ENCODE measurements at places on chromosomes 5 and 9.
A peak's percentile ranks its signal among the peaks of the same experiment; 100 is the strongest.

- DNase-seq = no peak
These were observed 50.0 kb upstream of the PPARGC1B start for GRCh38 chr5:149679876-149680809.

DNA sequence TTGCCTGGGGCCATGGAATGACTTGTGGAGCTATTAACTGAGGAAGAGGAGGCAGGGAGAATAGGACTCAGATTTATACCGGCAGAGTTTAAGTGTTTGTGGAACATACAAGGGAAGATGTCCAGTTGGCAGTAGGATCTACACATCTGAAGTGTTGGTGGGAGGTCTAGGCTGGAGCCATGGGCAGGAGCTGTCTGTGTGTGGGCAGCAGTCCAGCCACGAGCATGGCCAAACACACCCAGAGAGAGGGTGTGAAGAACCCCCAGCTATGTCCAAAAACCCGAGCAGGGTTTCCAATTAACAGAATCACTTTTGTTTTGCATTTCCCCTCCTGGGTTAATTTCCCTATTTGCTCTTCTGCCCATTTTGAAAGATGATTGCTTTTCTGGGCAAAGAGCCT is 393.7 kb downstream of the CDK5RAP2 start:
- DNase-seq = no peak

GRCh38 chr5:32355686-32356085 is 42.9 kb upstream of the MTMR12 start:
- no peak for DNase-seq

- no peak for DNase-seq
These were observed 1138.2 kb downstream of the TAF11L14 start for GRCh38 chr5:18772475-18772874.

DNA sequence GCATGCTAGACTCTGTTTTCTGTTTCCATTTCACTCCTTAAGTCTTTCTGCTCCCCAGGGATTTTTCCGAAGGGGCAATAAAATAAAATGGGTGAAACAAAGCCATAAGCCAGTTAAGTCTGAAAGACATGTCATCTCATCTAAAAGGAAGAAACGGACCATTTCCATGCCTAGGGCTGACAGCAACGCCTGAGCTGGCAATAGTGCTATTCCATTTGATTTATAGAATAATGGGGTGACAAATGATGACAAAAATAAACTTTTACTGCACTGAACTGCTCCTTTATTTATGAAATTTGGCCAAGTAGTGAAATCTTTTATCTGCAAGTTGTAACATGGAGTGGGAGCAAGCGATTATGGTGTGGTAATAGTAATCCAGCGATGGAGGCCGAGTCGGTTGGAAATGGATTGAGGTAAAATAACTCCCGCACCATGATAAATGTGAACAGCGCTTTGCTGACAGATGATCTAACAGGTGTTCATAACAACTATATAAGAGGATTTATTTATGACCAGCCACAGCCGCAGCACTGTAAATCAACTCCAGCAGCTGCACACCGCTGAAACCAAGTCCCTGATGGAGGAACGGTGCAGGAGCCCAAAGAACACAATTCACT is 219.8 kb upstream of the TBCA start:
- no peak for DNase-seq

DNA sequence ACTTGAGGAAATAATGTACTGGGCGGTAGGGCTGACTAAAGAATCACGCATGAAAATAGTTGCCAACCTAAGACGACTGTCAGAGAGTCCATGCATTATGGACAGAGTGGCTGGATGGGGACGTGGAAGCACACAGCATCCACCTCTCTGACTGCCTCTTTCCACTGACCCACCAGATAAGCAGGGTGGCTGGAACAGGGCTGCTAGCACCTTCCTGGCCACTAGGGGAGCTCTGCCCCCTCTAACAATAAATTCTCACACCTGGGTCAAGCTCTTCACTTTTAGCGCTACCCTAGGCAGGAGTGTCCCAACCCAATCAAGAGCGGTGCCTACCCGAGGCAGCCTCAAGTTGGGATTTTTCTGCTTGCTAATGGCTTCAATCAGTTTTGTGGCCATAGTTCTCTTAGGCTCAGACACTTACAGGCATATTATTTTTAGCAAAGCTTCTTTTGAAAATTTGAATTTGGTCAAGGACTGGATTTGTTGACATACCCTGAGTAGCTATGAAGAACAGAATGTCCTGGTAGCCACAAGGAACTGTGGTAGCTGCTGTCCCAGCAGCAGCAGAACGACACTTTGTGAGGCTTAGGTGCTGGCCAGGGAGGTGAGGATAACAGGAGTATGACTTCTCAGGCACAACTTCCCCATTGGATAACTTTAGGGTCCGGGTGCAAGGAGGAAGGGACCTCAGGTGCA is 6.9 kb upstream of the TPM2 start:
- no peak for DNase-seq

GRCh38 chr5:104016646-104017045 is 454.1 kb upstream of the NUDT12 start:
- DNase-seq = no peak

DNA sequence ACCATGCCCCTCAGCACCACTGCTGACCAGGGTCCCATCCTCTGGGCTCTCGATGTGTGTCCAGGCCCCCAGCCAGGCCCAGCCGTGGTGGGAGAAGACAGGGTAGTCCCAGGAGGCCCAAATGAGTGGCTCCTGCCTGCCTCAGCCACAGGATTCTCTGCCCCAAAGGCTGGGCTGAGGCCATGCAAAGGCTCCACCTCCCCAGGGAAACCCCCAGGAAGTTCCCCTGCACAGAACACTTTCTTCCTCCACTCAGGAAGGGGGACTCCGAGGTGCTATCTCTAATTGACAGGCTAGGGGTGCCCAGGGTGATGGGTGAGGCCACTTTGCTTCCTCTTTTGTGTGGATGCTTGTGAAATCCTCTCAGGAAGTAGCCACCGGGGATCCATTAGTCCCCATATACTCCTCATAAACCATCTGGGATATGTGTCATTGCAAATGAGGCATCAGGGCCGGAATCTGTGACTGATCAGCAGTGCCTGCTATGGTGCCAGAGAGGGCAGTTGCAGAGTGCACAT is 23.1 kb upstream of the TDRD7 start:
- DNase-seq = no peak

- DNase-seq = no peak
These were observed 60.3 kb downstream of the ZNF354C start for GRCh38 chr5:179120421-179120861.

DNA sequence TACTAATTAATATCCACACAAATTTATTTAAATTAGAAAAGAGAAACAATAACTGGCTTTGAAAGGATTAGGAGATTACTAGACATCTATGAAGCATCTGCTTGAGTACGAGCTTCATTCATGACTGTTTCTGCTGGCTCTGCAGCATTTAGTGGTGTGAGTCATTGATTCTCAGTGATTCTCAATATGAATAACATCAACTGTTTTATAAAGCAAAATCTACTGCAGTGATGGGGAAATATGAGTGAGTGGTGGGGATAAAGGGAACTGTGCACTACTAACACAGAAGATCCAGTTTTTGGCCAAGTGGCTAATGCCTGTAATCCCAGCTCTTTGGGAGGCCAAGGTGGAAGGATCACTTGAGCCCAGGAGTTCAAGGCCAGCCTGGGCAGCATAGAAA is 8.4 kb downstream of the FNBP1 start:
- DNase-seq = peak; percentile 33

- DNase-seq = no peak
These were observed 177.8 kb downstream of the GABBR2 start for GRCh38 chr9:98530806-98531386.

DNA sequence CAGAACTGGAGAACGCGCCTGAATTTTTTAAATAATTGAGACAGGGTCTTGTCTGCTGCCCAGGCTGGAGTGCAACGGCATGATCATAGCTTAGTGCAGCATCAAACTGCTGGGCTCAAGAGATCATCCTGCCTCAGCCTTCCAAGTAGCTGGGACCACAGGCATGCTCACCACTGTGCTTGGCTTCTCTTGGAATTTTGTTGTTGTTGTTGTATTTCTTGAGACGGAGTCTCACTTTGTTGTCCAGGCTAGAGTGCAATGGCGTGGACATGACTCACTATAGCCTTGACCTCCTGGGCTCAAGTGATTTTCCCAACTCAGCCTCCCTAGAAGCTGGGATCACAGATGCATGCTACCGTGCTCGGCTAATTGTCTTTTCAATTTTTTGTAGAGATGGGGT is 58.4 kb upstream of the DAB2IP start:
- DNase-seq = no peak

- no peak for DNase-seq
These were observed 139.0 kb downstream of the FOCAD start for GRCh38 chr9:20823051-20823450.

- no peak for DNase-seq
These were observed 148.2 kb downstream of the DROSHA start for GRCh38 chr5:31383734-31384133.

DNA sequence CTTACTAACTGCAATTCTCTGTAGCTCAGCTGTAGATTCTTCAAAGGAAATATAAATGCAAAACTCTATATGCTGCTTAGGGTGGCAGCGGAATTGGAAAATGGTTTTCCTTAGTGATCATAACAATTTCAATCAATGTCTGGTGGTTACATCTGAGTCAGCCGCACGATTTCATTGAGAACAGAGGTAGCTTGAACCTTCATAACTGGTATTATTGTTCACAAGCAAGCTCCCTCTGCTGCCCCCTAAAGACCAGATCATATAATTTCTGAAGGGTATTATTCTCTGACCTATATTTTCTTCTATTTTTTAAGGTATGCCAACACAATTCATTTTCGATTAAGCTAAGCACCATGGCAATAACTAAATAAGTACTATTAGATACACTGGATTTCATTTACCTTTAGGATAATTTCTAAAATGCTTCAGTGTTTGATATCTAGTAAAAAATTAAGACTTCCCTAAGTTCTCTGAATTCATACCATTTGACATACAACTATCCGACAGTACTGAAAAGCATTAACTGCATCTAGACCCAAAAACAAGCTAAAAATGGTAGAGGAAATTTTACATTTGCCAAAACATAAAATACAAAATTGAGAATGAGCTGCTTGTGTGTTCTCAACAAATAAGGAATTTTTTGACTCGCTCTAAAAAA is 181.1 kb upstream of the SPEF2 start:
- no peak for DNase-seq

DNA sequence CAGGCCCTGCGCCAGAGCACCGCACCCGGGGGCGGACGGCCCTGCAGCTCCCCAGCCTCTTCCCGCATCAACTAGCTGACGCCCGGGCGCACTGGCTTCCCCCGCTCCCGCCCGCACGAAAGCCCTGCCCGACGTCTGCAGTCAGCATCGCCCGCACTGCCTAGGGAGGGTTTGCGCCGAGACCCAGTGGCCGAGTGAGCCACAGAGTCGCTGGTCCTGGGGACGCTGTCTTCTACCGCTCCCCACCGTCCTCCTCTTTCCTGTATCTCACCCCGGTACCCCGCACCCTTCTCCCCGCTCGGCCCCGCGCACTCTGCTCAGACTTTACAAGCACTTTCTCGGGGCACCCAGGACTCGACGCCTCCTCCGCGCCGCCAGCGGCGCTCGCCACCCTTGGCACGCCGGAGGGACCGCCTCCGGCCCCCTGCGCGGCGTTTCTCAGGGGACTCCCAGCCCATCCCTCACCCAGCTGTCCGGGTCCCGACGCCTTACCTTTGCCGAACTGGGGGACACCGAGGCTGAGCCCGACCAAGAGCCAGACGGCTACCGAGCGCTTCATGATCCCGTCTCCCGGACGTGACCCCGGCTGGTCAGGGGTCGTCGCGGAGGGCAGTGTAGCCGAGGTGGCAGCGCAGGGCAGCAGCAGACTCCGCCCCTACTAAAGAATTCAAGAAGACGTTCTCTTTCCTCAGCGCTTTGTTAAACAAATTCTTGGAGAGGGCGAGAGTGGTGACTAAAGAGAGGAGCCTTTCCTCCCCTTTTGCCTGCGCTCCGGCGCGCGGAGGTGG is 670 bp downstream of the EDIL3 start:
- no peak for DNase-seq

GRCh38 chr9:137579259-137579604 is 507 bp upstream of the DPH7 start:
- DNase-seq = no peak

- no peak for DNase-seq
These were observed 109.5 kb upstream of the MAN2A1 start for GRCh38 chr5:109580225-109580624.

DNA sequence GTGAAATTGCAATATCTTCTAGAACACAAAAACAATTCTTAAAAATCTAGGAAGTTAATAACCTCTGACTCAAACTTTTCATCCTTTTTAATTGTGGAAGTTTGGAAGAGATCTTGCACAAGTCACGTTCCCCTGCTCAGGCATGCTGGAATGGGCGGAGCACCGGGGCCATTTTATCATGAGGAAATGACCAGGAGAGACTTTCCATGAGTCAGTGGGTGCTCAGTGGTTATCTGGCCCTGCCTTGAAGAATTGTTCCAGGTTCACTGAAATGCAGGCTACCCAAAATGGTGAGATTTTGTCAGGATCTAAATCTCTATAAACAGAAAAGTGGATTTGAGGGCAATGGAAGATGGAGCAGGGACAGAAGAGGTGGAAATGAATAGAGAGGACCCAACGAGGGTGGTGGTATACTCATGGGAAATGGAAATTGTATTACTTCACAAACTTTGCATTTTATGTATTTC is 61.2 kb downstream of the FYB1 start:
- no peak for DNase-seq

DNA sequence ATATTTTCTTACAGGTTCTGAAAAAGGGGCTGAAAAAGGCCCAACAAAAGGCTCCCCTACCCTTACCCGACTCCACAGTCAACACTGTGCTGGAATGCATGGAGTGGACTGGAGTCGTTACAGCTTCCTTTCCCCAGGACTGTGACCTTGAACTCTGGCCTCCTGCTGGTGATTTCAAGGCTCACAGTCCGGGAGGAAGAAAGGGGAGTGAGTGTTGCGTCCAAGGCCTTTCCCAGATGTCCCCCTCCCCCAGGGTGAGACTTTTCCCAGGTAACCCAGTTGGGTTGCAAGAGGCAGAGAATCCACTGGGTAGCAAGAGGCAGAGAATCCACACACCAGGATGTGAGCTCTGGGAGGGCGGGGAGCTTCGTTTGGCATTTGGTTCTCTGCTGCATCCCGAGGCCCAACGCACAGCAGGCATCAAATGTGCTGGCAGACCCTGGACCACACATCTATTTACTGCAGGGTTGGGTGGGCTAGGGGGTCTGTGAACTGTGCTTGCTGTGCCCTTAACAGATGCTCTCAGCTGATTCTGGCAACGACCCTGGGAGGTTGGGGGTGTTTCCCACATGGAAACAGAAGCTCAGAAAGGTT is 37.5 kb downstream of the FABP6 start:
- DNase-seq = no peak

DNA sequence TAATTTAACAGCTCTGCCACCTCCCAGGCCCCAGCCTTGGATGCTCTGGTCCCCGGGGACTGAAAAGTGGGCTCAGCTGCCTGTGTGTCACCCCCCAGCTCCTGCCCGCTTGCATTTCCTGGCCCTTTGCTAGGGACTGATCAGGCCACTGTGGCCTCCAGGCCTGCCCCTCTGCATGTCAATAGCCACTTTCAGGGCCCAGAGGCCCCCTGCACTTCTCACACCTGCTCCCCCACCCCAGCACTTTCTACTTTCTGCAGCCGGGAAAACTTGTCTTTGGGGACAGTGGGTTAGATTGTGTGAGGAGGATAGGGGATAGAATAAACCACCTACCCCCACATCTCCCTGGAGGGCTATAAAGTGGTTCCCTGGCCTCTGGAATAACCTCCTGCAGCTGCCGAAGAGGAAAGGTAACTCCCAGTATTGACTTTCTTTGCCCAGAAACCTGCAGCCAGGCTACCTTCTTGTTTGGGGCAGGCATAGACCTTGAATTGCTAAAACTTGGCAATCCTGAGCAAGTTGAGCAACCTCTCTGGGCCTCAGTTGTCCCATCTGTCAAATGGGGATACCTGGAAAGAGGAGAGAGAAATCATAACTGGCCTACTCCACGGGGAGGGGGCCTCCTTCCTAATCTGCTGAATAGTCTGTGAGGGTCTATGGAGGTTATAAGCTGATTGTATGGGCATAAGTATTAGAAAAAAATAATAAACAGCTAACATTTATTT is 7.8 kb downstream of the AIF1L start:
- no peak for DNase-seq

Data from brain pericyte (primary cell).